ENCODE measurements at places on chromosomes 2 and 18. TPM values are rescaled to one million over a fixed set of nuclear protein-coding genes. Genes with fewer than 3 reads are reported as not detected.
A peak's percentile ranks its signal among the peaks of the same experiment; 100 is the strongest.

GRCh38 chr2:201137505-201138400 is 21.8 kb downstream of the CFLAR start:
- H3K4me1 ChIP-seq = peaks cover 26% of the 10 kb centered on the region
- H3K27ac ChIP-seq = peak overlapping the region; percentile 52
- H3K4me3 ChIP-seq = no peak overlapping the region
- no peak for DNase-seq
- no peaks in the 10 kb centered on the region for H3K27me3 ChIP-seq

GRCh38 chr18:25074925-25075324 is 277.0 kb downstream of the ZNF521 start:
- no peak overlapping the region for H3K4me3 ChIP-seq
- H3K4me1 ChIP-seq = no peaks in the 10 kb centered on the region
- DNase-seq = no peak
- H3K27ac ChIP-seq = no peak overlapping the region
- no peaks in the 10 kb centered on the region for H3K36me3 ChIP-seq

DNA sequence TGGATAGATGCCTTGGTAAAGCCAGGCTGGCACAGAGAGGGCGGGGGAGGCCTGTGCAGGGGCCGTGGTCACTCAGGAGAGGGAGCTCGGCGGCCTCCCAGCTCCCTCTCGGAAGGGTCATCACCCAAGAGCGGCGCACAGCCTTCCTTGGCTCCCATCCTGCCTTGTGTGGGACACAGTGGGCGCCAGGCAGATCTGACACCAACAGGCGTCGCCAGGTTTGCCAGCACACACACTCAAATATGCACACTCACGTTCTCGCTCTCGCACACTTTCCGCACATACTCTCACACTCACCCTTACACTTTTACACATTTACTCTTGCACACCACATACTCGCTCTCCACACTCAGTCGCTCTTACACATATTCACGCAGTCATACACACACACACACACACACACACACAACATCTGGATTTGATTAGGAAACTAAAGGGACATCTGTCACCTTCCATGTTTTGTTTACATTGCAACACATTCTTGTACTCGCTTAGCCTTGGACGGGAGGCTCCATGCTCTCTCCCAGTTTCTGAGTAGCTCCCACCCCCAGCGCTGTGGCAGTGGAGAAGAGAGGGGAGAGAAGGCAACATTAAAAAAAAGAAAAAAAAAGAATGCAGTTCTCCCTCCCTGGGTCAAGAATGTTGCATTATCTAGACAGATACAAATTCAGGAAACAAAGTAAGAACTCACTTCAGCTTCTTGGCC is 10.5 kb downstream of the CHMP1B start:
- H3K4me1 ChIP-seq = no peaks in the 10 kb centered on the region
- no peak overlapping the region for H3K27ac ChIP-seq
- H3K4me3 ChIP-seq = no peak overlapping the region
- no peaks in the 10 kb centered on the region for H3K36me3 ChIP-seq
- no peaks in the 10 kb centered on the region for H3K27me3 ChIP-seq

GRCh38 chr18:76483780-76484179 is 11.3 kb downstream of the ZNF516 start:
- no peaks in the 10 kb centered on the region for H3K36me3 ChIP-seq
- no peak for DNase-seq
- H3K4me1 ChIP-seq = no peaks in the 10 kb centered on the region
- H3K27ac ChIP-seq = no peak overlapping the region
- H3K27me3 ChIP-seq = peaks cover 14% of the 10 kb centered on the region

DNA sequence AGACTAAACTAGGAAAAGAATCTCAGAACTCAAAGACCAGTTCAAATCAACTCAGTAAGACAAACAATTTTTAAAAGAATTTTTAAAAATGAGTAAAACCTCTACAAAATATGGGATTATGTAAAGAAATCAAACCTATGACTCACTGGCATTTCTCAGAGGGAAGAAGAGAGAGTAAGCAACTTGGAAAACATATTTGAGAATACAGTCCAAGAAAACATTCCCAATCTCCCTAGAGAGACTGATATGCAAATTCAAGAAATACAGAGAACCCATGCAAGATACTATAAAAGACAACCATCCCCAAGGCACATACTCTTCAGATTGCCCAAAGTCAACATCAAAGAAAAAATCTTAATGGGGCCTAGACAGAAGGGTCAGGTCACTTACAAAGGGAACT is 162.7 kb downstream of the WDPCP start:
- no peak for DNase-seq
- H3K27ac ChIP-seq = no peak overlapping the region
- peaks cover 2% of the 10 kb centered on the region for H3K4me1 ChIP-seq

DNA sequence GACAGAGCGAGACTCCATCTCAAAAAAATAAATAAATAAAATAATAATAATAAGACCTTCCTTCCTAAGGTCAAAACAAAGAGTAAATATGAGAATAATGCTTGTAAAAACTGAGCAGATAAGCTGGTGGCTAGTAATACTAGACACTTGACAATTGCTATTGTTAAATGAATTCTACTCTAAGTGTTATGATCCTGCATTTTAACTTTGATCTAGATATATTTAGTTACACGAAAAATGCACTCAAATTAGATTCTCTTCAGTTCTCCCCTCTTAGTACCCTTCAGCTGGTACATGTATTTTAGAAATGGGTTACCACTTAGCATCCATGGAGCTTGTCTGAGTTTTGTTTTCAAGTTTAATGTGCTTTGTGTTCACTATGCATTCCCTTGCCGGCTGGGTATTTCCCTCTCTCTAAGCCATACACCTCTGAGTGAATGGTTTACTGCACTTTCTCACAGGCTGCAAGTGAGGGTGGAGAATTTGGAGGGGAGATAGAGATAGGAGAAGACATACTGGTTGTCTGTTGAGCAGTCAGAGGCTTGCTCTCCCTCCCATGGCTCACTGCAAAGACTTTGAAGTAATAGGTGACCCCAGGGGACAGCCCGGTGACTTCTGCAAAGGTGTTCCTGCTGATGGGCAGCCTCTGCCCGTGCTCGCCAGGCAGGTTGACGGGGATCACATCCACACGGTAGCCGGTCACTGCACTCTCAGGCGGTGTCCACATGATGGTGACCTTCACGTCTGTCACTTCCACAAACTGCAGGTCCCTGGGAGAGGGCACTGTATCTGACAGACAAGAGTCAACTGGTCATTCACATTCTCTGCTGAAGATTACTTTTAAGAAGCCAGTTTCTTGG is 29.9 kb downstream of the FN1 start:
- H3K4me3 ChIP-seq = no peak overlapping the region
- no peak for DNase-seq
- H3K36me3 ChIP-seq = no peaks in the 10 kb centered on the region
- peaks cover 13% of the 10 kb centered on the region for H3K4me1 ChIP-seq
- H3K27ac ChIP-seq = no peak overlapping the region
- H3K27me3 ChIP-seq = peaks cover 21% of the 10 kb centered on the region

- H3K27ac ChIP-seq = no peak overlapping the region
- DNase-seq = no peak
- H3K27me3 ChIP-seq = peaks cover 26% of the 10 kb centered on the region
- H3K4me1 ChIP-seq = no peaks in the 10 kb centered on the region
- no peak overlapping the region for H3K4me3 ChIP-seq
These were observed 272.9 kb downstream of the TGIF1 start for GRCh38 chr18:3722649-3723433.

- H3K36me3 ChIP-seq = no peaks in the 10 kb centered on the region
- no peak overlapping the region for H3K4me3 ChIP-seq
- H3K4me1 ChIP-seq = no peaks in the 10 kb centered on the region
- H3K27ac ChIP-seq = no peak overlapping the region
- no peak for DNase-seq
These were observed 36.7 kb downstream of the MCFD2 start for GRCh38 chr2:46878886-46879285.

DNA sequence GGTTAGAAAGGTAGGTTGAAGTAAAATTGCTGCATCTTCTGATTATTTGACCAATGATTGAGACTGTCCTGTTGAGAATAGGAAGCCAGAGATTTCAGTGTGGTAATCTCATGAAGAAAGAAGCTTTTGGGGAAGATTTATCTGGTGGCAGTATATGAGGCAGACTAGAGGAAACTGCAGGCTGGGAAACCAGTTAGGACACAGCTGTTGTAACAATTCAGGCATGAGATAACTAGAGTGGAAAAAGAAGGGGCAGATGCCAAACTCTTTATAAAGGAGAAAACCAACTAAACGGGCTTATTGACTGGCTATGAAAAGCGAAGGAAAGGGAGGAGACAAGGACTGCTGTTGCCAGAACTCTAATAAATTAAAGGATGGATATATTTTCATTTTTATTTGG is 155.6 kb downstream of the TTC27 start:
- H3K27ac ChIP-seq = no peak overlapping the region
- H3K4me3 ChIP-seq = no peak overlapping the region
- DNase-seq = no peak

DNA sequence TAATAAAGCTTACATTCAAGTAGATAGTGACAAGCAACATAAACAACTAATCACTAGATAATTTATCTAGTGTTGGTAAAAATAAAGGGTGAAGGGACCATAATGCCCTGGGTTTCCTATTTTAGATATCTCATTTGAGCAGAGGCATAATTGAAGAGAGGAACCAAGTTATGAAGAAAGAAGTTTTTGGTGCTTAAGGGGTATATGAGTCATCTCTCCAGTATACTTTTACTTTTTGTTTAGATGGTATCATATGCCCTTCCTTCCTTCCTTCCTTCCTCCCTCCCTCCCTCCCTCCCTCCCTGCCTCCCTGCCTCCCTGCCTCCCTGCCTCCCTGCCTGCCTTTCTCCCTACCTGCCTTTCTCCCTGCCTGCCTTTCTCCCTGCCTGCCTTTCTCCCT is 1053.5 kb upstream of the CELF4 start:
- no peaks in the 10 kb centered on the region for H3K4me1 ChIP-seq
- no peaks in the 10 kb centered on the region for H3K36me3 ChIP-seq
- no peak overlapping the region for H3K4me3 ChIP-seq
- H3K27me3 ChIP-seq = no peaks in the 10 kb centered on the region
- DNase-seq = no peak

DNA sequence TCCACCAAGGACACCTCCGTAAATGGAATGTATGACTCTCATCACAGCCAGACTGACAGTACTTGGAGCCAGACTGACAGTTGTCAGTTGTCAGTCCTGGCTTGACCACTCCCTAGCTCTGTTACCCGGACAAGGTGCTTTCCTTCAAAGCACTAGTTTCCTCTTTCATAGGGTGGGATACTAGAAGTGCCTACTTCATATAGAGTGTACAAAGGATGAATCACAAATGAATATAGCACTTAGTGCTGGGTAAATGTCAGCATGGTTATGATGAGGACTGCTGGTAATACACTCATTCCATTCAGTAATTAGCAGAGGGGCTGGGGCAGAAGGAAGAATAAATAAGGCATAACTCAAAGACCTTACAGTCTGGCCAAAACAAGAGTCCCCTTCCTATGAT is 91.4 kb downstream of the ARL4C start:
- H3K27me3 ChIP-seq = no peaks in the 10 kb centered on the region
- peaks cover 60% of the 10 kb centered on the region for H3K4me1 ChIP-seq
- H3K4me3 ChIP-seq = no peak overlapping the region
- no peak for DNase-seq
- H3K36me3 ChIP-seq = peaks cover 15% of the 10 kb centered on the region

DNA sequence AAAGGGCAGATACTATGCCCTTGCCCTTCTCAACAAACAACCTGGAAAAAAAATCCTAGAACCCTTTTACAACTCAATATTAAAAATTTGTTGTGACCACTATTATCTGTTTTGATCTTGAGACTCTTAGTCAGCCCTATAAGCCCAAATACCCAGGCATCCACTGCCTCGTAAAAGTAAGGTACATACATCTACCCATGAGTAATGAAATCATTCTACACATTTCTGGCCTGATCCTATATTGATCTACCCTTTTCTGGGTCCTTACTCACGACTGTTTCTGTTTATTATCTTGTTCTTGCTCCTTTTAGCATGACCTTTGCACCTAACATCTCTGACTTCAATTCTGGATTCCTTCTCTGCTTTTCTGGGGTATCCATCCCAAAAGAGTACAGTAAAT is 56.8 kb downstream of the SCG2 start:
- H3K27me3 ChIP-seq = no peaks in the 10 kb centered on the region
- no peak overlapping the region for H3K27ac ChIP-seq
- no peak for DNase-seq
- no peaks in the 10 kb centered on the region for H3K4me1 ChIP-seq
- H3K36me3 ChIP-seq = no peaks in the 10 kb centered on the region

DNA sequence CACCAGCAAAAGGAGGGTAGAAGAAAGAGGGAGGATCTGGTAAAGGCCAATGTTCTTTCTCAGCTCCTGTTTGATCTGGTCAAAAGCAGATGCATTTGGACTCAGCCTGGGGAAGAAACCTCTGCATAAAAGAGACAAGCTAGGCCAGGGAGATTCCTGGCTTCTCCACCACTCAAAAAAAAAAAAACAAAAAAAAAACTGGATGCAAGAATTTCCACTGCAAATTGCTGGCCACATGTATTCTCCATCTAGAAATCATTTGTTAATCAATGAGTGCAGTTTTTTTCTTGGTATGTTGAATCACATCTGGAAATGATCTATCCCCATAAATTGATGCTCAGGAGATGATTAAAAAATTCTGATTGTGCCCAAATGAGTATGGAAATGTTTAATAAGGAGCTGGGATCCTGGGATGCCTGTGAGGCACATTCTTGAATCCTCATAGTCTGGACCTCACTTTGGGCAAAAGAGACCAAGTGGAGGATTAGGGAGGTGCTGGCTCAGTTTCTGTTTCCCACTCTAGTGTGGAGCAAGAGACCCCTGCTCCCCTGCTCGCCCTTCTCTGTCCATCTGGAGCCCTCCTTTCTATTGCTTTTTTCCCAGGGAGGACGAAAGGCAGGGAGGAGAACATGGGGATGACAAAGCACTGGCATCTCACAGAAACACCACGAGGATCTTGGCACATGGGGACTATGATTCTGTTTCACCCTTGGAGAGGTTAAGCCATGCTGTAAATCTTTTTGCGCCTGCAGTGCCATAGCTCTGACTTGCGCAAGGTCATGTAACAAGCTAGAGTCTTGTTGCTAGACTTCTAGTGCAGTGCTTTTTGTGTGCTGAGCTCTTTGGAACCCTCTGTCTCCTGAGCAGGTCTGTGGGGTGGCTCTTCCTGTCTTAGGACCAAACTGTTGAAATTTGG is 57.6 kb downstream of the APOB start:
- H3K27ac ChIP-seq = no peak overlapping the region
- H3K4me1 ChIP-seq = no peaks in the 10 kb centered on the region
- H3K4me3 ChIP-seq = no peak overlapping the region
- H3K36me3 ChIP-seq = no peaks in the 10 kb centered on the region
- no peak for DNase-seq

The CCDC68 gene
- total RNA-seq = 0.29 TPM

The CFC1 gene
- total RNA-seq = not detected

The RGPD4 gene
- total RNA-seq = 0.02 TPM

The TDRD15 gene
- total RNA-seq = not detected

The TMEFF2 gene
- not detected for total RNA-seq

The DSG4 gene
- total RNA-seq = not detected

The PAX8 gene
- 0.69 TPM for total RNA-seq
